Fibroblast of lung (primary cell): ENCODE measurements at places on chromosomes 7 and 10.

DNA sequence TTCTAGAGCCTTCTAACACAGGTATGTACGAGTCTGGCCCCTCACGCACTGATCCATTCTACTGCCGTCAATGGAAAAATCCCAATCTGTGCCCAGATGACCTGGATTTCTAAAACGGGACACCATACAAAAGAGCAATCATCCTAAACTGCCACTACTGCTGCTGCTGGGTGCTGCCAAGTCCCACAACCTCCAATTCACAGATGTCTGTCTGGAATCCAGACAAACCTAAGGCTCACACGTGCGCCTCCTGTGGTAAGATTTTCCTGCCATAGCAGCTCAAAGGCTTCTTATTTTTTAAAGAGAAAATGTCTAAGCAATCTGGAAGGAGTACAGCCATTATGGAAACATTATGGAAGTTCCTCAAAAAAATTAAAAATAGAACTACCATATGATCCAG is 40.9 kb downstream of the JCAD start:
- no peak for DNase-seq

DNA sequence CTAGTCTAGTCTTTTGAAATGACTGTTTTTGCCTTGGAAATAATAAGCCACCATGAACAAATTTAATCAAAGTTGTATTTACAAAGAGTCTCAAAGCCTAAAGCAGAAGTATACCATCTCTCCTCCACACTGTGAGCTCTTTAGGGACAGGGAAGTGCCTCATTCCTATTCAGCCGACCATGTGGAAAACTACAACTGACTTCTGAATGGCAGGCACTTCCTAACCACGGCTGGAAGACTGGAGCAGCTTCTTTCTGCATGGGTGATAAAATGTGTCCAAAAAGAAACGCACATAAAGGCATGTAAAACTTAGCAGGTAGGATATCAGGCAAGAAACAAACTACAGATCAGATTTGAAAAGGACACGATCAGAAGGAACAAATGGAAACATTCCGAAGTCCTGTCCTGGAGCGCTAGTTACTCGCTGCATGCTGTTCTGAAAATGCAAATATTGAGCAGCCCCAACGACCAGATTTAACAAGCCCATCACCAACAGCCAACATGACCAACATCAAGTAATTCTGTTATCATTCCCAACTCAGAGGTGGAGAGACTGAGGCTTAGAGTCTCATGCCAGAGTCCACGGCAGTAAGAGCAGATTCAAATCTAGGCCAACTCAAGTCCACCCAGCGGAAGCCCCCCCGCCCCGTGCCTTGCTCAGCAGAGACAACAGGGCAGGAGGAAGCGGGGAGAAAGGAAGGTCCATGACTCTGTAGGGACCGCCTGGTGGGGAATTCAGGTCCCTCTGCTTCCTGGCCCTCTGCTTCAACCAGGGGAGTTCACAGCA is 26.5 kb downstream of the CTBP2 start:
- no peak for DNase-seq

GRCh38 chr10:71939861-71940474 is 24.2 kb upstream of the CHST3 start:
- DNase-seq = no peak

GRCh38 chr10:3867454-3868270 is 82.7 kb upstream of the KLF6 start:
- DNase-seq = no peak

DNA sequence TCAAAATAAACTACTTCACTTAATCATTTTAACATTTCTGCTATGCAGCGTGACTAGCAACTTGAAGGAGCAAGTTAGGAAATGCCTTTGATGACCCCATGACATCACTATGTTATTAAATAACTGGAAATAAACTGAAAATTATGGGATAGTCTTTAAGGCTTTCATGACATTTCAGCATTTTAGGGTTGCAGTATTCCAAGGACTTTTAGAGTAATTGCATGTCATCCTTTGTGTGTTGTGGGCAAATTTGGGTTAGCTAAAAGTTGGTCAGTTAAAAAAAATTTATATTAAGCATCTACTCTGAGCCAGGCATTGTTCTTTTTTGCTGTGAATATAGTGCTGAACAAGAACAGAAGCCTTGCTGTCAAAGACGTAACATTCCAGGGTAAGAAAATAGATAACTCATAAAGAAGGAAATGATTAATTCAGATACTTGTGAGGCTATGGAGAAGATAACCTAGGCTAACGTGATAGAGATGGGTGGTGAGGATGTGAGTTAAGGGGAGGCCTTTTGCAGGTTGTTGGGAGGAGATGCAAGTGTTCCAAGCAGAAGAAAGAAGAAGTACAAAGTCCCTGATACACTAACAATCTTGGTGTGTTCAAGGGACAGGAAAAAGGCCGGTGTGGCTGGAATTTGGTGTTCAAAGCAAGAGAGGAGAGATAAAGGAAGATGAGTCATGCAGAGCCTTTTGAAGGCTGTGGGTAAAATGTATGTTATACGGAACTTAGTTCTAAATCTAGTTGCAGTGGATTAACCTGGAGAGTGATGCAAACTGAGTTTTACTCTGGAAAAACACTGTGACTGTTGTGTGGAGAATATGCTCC is 610.2 kb downstream of the AUTS2 start:
- DNase-seq = no peak

- DNase-seq = peak; percentile 33
These were observed 22.7 kb downstream of the INPP5A start for GRCh38 chr10:132560241-132560731.

- DNase-seq = no peak
These were observed 39.5 kb downstream of the GALNT17 start for GRCh38 chr7:71171476-71171875.

DNA sequence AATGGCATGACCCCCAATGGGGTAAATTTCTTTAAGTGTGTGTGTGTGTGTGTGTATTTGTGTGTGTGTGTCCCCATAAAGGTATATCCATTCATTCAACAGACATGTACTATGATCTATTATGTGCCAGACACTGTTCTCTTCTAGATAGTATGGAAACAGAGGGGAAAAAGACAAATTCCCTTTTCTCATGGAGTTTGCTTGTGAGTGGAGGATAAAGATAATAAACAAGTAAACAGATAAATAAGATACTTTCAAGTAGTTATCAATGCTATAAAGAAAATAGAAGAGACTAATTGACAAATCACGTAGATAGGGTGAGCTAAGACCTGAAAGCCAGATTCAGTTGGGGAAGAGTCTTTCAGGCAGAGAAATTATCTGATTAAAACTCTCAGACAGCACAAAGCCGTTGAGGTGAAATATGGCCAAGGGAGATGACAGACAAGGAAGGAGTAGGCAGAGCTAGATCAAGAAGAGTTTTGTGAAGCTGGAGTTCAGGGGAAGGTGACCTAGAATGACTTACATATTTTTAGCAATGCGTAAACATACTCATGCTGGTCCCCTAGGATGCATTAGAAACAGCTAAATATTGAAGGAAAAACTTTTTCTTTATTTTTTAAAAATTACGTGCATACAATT is 45.2 kb upstream of the DMTF1 start:
- no peak for DNase-seq

DNA sequence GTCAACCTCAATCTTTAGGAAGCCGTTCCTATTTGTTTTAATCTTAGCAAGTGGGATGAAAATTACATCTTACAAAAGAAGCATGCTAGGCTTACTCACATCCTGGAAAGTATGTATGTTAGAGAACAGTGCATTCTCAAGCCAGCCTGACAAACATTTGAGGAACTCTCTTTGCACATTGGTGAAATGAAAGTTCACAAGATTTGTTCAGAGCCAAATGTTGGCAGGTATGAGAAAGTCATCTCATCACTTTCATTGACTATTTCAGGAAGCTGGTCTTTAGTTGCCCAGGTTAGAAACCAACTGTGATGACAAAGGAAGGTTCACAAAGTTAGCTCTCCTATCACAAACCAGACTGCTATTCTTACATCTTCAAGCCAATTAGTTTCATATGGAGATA is 57.1 kb downstream of the ABCB1 start:
- no peak for DNase-seq

- DNase-seq = peak; percentile 88
These were observed 48.1 kb upstream of the TARP start for GRCh38 chr7:38321515-38321944.

- DNase-seq = peak; percentile 49
These were observed 2.4 kb downstream of the ZMYND11 start for GRCh38 chr10:137606-138005.

- no peak for DNase-seq
These were observed 55.1 kb downstream of the INPP5F start for GRCh38 chr10:119780879-119781480.

DNA sequence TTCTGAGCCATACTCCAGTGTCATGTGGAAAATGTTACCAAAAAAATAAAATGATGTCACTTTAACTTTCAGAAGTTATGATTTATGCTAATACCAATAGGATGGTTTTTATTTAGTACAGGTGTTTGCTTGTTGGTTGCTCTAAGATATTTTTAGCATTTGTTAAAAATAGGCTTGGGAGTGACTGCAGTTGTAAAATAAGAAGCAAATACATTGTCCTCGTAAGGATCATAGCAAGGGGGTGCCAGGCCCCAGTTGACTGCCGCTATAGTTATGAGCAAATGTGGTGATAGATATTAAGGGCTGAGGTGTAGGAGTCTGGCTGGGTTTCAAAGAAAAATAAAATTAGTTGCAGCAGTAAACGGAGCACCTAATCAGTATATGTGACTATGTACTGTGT is 354.4 kb upstream of the BMPER start:
- DNase-seq = no peak

- no peak for DNase-seq
These were observed 36.0 kb upstream of the GLCCI1 start for GRCh38 chr7:7932553-7932952.

DNA sequence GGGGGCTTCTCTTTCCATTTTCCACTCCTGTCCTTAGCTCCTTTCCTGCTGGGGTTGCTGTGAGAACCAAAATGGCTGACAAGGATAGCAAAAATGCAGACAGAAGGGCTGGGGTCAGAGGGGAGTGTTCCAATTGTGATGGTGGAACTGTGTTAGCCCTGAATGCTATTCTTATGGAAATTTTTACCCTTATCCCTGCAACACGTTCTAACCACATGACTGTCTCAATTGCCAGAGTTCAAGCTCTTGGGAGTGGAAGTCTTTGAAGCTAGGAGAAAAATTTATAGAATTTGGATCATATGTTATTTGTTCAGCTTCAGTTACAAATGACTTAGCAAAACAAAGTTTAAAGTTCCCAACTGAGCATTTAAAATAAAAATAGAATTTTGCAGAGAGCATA is 134.1 kb downstream of the ADCYAP1R1 start:
- no peak for DNase-seq

GRCh38 chr7:148156233-148156632 is 434.3 kb upstream of the C7orf33 start:
- no peak for DNase-seq

DNA sequence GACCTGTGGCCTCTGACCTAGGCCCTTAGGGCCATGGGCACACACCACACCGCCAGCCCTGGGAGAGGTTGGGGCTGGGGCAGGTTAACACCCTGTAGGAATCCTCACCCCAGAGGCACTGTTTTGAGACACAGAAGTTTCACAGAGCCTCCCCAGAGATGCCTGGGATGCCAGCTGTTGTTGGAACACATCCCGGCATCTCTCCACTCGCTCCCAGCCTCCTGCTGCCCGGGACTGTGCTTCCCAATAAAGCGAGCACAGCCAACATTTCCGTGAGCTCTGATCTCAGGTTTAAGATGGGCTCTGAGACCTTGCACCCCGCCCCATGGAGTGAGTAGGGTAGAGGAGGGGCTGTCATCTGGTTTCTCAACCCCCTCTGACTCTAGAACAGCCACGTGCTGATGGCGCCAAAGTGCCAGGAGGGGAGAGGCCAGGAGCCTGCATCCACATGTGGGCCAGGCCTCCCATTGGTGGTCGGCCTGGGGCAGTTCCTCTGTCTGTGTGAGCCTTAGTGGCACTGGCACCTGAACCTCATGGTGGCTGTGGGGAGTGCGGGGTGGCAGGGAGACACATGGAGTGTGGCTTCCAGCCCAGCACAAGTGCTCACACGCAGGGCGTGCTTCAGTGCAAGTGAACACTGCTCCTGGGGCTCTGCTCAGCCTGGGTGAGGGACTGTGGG is 54.7 kb downstream of the RASGEF1A start:
- DNase-seq = no peak

GRCh38 chr7:1979591-1980560 is 252.9 kb downstream of the MAD1L1 start:
- DNase-seq = no peak

GRCh38 chr7:4136501-4137110 is 545.5 kb upstream of the FOXK1 start:
- DNase-seq = no peak

DNA sequence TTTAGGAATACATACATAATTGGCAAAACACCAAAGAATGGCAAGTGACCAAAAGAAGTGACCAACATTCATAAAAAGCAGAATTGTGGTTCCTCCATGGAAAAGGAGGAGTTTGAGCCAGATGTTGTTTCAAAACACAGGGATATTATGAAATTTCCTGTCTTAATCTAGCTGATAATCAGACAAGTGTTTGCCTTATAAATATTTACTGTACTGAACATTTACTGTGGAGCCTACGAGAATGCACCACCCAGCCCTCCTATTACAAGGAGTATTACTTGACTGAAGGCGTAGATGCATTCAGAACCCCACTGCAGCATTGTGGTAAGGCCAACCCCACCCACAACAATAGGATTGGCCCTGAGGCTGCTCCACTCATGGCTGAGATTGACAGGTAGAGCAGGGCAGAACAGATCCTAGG is 118.9 kb downstream of the AKR1D1 start:
- no peak for DNase-seq

DNA sequence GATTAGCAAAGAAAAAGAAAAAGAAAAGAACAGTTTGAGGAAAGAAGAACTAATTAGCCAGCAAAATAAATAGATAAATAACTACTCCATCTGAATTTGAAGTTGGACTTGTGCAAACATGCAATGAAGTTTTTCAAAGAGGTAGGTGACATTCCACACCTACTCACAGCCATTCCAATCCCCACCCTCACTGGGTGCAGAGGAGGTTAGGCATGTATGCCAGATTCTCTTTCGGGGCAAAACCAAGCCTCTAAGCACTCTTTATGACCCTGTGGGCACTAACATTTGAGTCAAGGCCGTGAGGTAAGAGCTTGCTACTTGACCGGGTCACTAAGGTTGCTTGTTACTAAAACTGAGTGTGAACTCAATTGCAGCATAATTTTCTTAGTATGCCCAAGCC is 108.4 kb upstream of the SEMA3A start:
- DNase-seq = no peak

- no peak for DNase-seq
These were observed 55.2 kb upstream of the RAPGEF5 start for GRCh38 chr7:22411977-22412693.

DNA sequence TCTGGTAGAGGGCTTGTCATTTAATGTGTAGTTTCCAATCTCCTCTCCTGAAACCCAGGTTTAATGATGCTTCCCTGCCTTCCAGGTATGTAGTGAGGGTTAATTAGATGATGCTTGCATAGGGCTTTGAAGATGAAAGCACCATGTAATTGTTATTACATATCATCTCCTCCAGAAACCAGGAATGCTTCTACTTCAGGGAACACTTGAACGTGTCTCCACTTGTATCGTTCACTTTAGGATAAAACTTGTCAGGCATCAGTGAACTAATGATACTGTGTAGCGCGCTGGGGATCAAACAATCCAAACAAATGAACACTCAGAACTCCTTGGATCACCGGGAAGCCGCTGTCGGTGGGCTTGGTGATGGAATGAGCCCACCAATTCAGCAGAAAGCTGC is 260.9 kb upstream of the FZD8 start:
- DNase-seq = no peak
